Astrocyte (in vitro differentiated cells and primary cell): ENCODE measurements at places on chromosomes 12 and 14.

DNA sequence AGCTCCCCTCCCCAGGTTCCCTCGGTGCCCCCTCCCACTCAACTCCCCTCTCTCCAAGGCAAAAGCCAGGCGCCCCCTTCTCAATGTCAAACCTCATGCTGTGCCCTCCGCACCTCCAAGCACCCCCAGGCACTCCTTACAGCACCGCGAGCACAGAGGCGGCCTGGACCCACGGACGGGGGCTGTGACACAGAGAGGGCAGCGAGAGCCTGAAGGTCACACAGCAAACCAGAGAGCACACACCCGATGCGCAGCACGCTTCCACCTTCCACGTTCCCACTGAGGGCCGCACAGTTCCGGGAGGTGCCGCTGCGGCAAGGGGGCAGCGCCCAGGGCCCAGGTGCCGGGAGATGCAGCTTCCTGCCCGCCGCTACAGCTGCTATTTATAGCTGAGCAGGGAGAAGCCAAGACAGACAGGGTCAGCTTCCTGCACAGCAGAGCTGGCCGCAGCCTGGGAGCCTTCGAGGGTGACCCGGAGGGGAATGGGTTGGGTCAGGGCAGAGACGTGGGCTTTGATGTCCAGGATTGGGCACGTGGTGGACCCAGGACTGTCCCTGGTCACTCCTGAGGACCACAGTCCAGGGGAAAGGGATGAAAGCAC, 12.9 kb downstream of the NCOR2 start:
- DNase-seq: no peak

DNA sequence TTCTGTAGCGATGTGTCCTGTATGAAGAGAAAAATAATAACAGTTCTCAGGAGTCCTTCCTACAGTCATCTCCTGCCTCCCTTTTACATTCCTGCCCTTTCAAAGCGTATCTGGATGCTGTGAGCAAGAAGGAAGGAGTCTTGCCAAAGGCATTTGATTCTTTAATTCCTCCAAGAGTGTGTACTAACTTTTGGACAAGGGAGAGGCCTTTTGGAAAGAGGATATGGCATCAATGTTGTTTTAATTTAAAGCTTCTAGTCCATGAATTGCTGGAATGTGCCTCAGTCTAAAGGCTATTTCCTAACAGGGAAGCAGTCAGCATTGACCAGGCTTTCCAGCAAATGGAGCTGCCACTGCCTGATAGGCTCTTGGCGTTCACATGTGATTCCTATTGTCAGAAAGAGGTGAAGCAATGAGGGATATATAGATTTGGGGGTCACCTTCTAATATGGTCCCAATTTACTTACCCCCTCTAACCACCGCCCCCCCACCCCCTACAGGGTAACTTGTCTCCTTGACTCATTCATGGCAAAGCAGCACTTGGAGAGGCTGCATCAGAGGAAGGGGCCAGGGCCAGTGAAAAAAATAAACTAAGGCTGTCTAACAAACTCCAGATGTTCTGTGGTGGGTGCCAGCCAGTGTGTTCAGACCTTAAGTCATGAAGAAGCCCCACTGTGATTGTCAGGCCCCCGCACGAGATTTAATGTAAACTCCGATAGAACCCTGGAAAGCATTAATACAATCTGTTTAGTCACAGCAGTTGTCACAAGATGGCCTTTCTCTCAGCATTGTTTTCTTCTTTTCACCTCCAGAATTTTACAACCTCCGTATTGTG, 220.3 kb downstream of the FBXL14 start:
- DNase-seq: peak; percentile 30

DNA sequence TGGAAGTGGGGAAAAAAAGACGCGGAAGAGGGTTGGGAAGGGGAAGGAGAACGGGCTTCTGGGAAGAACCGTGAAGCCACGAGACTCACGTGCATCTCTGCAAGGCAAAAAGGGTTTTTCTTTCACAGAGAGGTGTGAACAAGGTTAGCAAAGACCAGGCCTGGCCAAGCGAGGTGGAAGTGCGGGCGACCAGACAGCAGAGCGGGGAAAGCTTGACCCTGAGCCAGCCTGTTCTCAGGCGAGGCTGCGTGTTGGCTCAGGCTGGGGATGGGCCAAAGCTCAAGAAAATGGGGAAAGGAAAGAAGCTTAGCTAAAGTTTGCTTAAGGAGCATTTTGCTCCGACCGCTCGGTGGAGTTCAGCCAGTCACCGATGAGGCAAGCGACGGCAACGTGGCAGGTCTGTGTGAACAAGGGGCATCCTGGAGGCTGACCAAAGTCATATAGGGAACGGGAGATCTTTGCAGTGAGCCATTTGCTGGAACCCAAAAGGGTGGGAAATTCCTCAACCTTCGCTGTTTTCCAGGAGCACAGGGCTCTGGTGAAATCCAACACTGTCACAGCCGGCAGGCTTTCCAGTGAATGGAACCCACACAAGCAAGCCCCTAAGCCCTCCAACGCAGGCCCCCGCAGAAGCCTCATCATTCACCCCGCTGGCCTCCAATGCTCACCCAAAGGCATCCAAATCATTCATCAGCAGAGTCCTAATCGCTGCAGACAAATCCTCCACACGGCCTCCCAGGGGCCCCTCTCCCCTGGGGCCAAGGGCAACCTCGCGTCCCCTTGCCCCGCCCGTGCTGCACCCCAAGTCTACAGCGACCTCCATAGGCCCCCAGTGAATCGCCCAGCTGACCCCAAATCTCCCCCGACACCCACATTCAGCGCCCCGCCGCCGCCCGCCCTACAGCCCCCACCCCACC, 754 bp downstream of the ZNF605 start:
- peak; percentile 63 for DNase-seq

DNA sequence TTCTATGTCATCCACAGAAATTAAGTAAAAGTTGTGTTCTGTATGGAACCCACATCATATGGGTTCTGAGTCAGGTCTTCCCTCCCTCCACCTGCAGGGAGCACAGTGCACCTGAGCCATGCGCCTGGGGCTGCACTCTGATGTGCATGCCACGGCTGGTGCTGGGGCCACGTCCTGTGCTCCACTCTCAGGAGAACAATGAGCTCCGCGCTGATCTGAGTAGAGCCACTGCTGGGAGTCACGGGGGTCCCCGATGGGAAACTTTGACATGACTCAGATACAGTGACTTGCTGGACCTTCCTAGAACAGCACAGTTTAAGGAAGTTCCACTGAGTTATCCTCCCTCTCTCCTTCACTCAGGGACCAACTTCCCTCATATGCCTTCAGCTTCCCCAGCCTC, 683.4 kb downstream of the TMEM121 start:
- no peak for DNase-seq

GRCh38 chr12:106273491-106273890, 25.7 kb upstream of the CKAP4 start:
- no peak for DNase-seq

DNA sequence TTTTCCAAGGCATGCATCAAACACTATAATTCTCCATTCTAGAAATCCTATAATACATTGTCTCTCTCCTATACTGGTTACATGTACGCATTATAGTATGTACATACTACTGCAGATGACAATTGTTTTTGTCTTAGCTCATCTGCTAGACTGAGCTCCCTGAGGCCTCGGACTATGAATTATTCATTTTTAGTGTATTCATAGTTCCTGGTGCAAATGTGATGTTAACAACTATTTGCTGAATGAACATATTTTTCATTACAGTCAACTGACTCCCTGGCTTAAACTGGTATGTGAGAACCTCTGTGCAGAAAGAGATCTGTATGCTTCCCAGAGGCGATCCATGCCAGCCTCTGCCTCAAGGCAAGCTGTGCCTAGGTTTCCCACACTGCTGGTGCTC, 91.8 kb upstream of the PARP11 start:
- DNase-seq: no peak

GRCh38 chr14:70416725-70417349, at the start of gene SYNJ2BP:
SYNJ2BP (minus strand) TSS chr14:70417090; CDS start chr14:70416963, 127 bp downstream.
- peak; percentile 63 for DNase-seq

- DNase-seq: peak; percentile 53
Observed at GRCh38 chr14:89618811-89619551, 201.9 kb upstream of the FOXN3 start.

DNA sequence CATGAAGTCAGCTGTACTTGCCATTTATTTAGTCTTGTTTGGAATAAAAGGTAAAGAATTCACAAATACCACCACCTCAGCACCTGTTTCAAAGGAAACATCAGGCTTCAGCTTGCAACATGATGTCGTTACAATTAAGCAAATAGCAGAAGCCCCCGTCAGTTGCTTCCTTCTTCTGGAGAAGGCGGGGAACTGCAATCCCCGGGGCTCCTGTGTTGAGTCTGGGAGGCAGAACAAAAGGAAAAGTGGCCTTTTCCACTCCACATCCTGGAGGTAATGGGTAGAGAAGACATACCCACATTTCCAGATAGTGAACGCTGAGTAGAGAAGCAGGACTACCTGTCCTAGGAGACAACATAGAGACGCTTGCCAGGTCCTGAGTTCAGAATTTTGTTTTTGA, 92.8 kb downstream of the DNAH10 start:
- DNase-seq: no peak

DNA sequence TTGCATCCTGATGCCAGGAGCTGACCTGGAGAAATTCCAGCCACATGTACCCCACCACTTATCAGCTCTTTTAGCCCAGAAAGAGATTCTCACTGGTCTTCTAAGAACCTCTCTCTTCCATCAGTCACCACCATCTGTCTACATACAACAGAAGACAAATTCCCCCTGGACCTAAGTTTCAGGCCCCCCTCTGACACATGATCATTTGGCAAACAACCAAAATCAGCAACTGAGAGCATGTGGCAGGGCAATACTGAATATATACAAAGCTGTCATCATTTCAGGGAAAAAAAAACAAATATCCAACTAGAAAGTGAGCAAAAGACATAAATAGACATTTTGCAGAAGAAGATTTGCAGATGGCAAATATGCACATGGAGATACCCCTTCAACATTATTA, 180.2 kb downstream of the FOXN3 start:
- DNase-seq: no peak

GRCh38 chr14:54366736-54367735, 29.8 kb upstream of the CDKN3 start:
- peak; percentile 56 for DNase-seq

- no peak for DNase-seq
Observed at GRCh38 chr14:97747316-97747715, 950.1 kb downstream of the VRK1 start.

GRCh38 chr14:29913566-29913965, 14.1 kb downstream of the PRKD1 start:
- no peak for DNase-seq

GRCh38 chr14:100297320-100298300, 8.6 kb downstream of the SLC25A29 start:
- peak; percentile 77 for DNase-seq

DNA sequence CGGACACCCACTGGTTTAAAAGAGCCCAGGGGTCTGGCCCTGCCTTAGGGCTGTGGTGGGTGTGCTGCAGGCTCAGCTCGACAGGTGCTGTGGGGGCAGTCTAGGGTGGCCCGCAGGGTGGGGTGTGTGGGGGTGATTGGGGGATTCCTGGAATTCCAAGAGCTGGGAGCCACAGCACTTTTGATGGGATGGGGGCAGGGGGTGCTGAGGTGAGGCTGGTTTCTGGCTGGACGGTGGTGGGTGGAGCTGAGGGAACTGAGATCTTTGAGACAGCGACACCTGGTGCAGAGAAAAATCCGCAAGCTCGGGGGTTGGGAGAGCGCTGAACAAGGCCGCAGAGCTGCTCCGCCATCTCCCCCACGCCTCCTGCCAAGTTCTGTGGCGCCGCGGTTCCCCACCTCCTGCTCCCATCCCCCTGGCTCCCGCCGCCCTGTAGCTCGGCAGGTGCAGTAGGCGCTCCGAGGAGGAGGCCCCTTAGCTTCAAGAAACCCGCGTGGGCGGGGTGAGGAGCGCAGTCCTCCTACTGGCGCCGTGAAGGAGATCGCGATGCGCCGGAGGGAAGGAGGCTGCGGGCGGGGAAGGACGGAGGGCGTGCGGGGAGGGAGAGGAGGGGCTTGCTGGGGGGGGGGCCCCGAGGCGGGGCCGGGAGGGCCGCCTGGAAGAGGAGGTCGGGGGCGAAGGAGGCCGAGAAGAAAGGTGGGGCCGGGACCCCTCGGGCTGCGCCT, 1.3 kb upstream of the TEDC1 start:
- DNase-seq: peak; percentile 68

DNA sequence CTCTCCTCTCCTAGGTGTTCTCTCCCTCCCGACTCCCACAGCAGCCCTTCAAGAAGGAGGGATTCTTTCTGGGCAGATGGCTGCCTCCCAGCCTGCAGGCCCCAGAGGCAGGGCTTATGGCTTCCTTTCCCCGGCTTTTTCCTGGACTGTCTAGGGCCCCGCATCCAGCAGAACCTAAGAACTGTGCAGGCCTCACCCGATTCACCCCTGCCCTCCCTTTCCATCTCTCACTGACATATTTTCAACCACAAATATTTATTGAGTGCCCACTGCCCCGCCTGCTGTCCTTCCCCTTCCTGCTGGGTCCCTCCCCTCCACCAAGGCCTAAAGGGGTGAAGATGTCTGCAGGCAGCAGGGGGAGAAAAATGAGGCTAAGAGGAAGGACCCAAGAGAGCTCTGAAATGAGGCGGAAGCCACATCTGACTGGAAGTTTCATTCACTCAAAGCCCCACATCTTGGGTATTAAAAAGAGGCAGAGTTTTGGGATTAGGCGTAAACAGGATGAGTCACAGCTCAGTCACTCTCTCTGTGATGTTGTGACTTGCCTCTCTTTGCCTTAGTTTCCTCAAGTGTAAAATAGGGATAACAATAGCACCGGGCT, 2.9 kb downstream of the SCNN1A start:
- DNase-seq: peak; percentile 80

DNA sequence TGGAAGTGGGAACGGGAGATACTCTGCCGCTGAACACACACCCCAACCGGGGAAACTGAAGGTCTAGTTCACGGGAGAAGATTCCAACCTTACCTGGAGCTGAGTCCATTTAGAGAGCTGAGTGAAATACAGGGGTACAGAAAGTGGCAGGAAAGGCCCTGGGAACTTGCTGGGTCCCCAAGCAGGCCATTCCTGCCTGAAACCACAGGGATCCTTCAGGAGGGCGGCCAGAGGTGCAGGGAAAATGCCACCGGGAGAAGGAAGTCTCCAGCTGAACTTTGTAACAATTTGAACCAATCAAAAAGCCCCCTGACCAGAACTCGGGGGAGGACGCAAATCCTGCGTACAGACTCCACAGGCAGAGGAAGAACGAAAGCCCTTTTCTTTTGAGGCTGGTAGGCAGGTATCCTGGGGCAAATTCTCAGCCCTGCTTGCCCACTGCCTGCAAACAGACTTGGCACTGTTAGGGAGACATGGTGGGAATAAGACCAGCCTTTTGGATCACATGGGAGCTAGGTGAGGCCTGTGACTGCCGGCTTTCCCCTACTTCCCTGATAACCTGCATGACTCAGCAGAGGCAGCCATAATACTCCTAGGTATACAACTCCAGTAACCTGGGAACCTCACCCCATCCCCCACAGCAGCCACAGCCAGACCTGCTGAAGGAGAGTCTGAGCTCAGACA, 170.9 kb downstream of the SEC23A start:
- DNase-seq: no peak

GRCh38 chr14:75487155-75487671, 35.1 kb upstream of the BATF start:
- no peak for DNase-seq

GRCh38 chr12:115756804-115757203, 520.7 kb downstream of the MED13L start:
- DNase-seq: no peak

- DNase-seq: no peak
Observed at GRCh38 chr12:44021471-44021971, 185.6 kb downstream of the TMEM117 start.

GRCh38 chr14:104968541-104969401, 9.4 kb downstream of the AHNAK2 start:
- peak; percentile 12 for DNase-seq
